Suppressor macrophage (primary cell): ENCODE measurements at places on chromosomes 3 and 15.

- DNase-seq = no peak
Measured at GRCh38 chr3:172707967-172708366, 2.9 kb downstream of the NCEH1 start.

DNA sequence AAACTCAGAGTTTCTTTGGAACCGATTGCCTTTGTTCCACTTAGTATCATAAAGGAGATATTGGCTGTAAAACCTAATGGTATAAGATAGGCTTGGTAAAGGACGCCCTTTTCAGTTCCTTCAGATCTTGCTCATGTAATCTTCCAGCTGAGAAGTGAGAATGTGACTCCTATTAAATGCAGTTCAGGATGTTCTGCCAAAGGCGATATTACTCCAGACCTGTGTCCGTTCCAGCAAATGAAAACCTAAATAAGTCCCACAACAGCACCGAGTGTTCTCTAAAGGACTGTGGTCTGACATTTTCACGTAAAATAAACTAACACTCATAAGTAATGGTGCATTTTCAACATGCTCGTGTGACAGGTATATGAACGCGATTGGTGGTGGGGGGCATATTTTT is 276.2 kb downstream of the FEZF2 start:
- no peak for DNase-seq

DNA sequence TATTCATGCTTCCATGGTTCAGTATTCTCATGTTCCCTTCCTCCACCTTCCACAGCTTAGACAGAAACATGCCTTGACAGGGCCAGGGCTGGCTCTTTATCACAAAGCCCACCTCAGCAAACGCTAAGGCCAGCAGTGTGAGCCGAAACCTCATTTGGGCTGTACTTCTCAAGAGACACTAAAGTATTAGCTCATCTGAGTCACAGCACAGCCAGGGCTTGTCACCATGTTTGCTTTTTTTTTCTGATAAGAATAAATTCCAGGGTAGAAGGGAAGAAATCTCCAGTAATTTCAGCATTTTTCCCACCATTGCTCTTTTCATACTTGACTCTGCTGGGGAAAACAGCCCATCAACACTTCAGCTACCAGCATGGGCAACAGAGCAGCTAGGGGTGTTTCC is 95.4 kb downstream of the MYLK start:
- no peak for DNase-seq

GRCh38 chr15:60324706-60325438 is 72.9 kb downstream of the ANXA2 start:
- DNase-seq = no peak

DNA sequence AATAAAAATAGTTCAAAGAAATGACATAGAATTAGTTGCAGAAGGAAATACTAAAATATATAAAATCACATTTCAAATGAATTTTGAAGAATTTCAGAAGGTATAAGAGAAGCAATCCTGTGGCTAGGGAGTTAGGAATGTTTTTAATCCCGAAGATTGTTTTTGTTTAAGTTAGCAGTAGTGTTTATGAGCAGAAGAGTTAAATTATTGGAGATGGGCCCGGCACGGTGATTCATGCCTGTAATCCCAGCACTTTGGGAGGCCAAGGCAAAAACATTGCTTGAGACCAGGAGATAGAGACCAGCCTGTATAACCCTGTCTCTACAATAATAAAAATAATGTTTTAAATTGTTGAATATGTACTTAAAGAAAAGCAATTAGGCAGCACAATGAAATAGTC is 432.5 kb downstream of the MFSD1 start:
- DNase-seq = no peak

GRCh38 chr3:180288816-180289215 is 252.1 kb upstream of the PEX5L start:
- no peak for DNase-seq

GRCh38 chr15:99239545-99240198 is 9.7 kb downstream of the TTC23 start:
- peak; percentile 13 for DNase-seq

GRCh38 chr3:51830836-51831385 is 30.5 kb upstream of the IQCF2 start:
- no peak for DNase-seq

- no peak for DNase-seq
Measured at GRCh38 chr15:49628379-49628778, 7.5 kb downstream of the DTWD1 start.
